Activated CD8-positive, alpha-beta memory T cell treated with anti-CD3 and anti-CD28 coated beads for 48 hours (primary cell): ENCODE measurements at places on chromosomes 5 and 9.

- no peak for DNase-seq
These were observed 73.0 kb upstream of the AGXT2 start for GRCh38 chr5:35120715-35121114.

DNA sequence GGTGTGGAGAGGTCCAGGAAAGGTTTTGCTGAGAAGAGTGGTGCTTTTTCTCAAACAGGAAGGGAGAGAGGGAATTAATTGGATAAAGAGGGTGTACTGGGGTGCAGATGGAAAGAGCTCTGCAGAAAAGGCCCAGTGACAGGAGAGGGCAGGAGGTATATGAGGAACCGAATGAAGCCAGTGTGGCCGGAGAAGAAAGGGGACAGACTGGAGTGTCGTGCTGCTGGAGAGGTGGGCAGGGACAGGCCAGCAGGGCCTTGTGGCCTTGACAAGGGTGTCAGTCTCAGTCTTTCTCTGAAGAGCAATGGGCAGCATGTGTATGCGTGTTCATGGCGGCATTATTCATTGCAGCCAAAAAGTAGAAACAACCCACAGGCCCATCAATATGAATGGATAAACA, 48.1 kb downstream of the ARHGEF37 start:
- no peak for DNase-seq

DNA sequence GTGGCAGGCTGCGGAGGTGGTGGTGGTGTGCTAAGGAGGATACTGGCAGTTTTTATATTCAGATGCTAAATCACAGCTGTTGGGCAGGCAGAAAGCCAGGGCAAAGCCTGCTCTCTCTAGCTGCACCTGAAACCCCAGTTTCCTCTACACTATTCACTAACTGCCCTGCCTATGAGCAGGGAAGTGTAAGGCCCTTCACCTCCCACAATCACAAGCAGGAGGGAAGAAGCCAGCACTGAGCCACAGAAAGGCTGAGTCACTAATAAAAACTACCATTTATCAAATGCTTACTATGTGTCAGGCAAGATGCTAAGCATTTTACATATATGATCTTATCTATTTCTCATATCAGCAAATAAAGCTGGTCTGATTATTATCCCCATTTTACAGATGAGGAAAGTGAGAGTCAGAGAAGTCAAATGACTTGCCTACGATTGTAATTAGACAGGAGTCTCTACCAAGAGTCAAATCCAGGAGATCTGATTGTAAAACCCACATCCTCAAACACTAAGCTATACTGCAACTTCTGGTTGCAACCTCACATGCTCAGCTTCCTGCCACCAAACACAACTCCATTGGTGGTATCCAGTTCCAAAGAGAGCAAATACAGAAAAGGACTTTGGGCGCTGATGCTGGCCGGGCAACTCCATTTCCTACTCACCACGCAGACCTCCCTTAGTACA, 17.7 kb upstream of the IL6ST start:
- no peak for DNase-seq

- DNase-seq, result no peak
These were observed 10.8 kb downstream of the GFRA3 start for GRCh38 chr5:138263581-138263980.

- no peak for DNase-seq
These were observed 91.1 kb downstream of the SNCAIP start for GRCh38 chr5:122402955-122403685.

DNA sequence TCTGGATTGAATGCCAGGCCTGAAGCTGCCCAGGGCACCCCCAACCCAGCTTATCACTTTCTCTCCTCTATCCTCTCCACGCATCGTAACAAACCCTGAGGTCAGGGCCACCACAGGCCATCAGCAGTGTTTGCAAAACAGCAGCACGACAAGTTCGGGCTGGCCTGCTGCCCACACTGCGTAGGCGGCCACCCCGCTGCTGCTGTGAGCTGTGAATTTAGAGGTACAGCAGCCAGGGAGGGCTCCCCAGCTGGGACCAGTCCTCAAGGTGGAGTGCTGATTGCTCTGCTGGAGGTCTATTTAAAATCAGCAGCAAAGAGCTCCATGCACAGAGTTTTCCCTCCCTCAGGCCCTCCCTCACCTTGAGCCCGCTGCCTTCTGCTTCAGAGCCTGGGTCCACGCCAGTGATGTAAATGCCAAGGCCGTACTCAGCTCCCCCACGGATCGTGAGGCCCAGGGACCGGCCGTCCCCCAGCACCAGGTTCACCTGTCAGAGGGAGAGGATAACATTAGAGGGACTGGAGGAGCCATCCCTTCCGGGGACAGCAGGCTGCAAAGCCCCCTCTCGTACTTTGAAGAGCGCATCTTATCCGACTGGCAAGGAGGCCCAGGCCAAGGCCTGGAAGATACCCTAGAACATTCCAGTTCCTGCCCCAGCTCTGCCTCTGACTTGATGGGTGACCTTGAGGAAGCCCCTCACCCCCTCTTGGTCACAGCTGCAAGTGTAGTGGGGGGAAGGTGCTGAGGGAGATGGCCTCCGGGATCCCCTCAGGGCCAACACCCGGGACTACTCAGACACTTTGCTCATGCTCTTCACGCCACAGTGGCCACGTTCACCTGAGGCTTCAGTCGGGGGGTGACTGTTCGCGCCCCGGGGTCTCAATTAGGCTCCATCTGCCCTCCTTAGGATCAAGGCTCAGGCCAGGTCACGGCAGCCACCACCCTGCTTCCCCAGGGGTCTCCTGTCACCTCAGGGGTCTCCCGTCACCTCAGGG, 39.1 kb downstream of the WHRN start:
- DNase-seq, result no peak

- DNase-seq, result no peak
These were observed 1527.5 kb upstream of the C9orf72 start for GRCh38 chr9:29100762-29101161.

- no peak for DNase-seq
These were observed 112.8 kb upstream of the CDH12 start for GRCh38 chr5:22965960-22966359.

DNA sequence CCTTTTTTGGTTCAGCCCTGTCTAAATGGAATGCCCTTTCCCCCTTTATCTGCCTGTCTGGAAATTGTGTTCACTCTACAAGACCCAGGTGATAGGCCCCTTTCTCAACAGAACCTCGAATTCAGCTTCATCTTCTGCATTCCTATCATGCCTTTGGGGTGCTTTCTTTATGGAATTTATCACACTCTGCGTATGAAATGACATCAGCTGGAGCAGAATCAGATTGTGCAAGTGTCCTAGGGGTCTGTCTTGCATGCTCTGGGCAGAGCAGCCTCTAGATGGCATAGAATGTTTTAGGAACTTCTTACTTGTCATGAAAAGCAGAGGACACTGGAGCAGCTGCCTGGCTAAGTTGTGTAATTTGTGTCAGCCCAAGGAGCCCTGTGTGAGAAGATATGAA, 84.9 kb downstream of the ISL1 start:
- no peak for DNase-seq

DNA sequence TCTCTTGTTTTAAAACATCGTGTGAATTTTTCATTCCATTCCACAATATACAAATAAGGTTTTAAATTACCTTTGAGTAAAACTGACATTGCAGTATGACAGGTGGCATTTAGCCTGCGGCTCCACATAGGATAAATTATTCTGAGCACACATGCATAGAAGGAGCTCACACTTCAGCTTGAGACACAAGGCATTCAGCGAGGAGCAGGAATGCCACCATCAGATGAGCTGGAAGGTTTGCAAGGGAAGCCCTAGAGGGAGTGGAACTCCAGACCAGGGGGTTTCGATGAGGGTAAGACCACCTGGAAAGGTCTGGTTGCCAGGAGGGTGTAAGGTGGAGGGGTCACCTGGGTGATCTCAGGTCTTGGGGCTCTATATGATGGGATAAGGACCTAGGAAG, 259.0 kb upstream of the ADRA1B start:
- no peak for DNase-seq

DNA sequence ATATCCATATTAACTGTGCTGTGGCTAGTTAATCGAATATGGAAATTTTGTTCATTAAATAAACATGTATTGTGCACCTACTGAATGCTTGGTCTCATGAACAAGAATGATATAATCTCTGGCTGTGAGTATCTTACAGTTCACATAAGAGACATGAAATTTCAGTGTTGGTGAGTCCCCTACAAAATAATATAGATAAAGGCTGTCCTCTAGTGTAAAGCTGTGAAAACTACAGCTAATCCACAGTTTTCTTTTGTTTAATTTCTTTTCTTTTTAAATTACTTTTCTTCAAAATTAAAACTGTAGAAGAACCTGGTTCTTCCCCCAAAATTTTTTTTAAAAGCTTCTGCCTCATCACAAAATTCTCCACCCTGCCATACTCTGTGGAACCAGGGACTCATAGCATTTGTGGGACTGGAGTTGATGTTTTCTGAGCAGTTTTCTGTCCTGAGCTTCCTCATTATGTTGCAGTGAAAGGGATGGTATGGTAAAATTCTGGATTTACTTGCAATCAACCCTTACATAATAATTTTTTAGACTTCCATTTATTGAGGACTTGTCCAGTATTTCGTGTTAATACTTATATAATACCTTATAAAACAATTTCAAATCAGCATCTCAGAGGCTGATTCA, 135.0 kb downstream of the STK32A start:
- no peak for DNase-seq

- DNase-seq, result no peak
These were observed 56.2 kb upstream of the TNPO1 start for GRCh38 chr5:72760259-72760658.

GRCh38 chr5:66322786-66323528, 178.9 kb downstream of the SREK1 start:
- DNase-seq, result no peak

DNA sequence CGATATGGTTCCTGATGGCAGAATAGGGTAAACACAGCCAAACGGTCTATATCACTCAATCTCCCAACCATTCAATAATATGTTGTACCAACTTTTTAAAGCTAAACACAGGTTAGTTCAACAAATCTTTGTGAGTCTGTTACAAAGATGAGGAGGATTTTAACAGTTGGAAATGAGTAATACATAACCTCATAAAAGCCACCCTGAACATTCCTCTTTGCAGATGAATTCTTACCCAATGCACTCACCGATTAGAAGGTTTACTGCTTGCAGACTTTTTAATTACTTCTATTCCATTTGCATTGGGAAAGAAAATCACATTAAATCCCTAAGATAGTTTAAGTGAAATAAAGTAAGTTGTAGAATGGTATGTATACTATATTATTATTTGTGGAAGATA, 23.3 kb upstream of the TRMT10B start:
- DNase-seq, result no peak

- no peak for DNase-seq
These were observed 234.4 kb upstream of the DAPK1 start for GRCh38 chr9:87263291-87263690.

GRCh38 chr9:36950389-36950788, 83.7 kb downstream of the PAX5 start:
- no peak for DNase-seq

DNA sequence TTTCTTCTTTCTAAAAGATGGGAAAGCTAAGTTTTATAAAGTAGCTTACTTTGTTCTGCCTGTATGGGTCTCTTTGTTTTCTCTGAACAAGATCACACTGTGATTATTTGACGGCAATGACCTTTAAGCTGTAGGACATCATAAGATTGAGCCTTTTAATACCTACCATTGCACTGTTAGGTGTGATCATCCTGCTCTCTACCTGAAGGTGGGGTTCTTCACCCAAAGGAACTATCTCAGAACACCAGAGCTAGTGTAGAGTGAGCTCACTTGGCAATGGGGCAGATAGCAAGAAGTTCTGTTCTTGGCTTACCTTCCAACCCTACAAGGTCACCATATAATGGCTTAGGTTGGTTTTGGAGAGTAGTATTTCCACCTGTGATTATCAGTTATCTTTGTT, 200.2 kb downstream of the SPATA31D1 start:
- no peak for DNase-seq

DNA sequence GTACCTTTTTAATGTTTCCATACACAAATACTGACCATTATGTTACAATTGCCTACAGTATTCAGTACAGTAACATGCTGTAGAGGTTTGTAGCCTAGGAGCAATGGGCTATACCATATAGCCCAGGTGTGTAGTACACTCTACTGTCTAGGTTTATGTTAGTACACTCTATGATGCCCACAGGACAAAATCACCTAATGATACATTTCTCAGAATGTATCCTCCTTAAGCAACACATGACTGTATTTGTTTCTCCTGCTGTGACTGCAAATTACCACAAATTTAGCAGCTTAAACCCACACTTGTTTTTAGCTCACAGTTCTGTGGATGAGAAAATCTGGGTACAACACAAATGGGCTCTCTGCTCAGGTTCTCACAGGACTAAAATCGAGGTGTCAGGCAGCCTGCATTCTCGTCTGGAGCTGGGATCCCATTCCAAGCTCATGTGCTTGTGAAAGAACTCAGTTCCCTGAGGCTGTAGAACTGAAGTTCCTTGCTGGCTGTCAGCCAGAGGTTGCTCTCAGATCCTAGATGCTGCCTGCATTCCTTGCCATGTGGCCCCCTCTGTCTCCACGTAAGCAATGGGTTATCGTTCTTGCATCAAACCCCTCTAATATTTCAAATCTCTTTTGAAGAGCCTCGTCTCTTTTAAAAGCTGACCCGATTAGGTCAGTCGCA, 38.6 kb upstream of the PIK3R1 start:
- no peak for DNase-seq

DNA sequence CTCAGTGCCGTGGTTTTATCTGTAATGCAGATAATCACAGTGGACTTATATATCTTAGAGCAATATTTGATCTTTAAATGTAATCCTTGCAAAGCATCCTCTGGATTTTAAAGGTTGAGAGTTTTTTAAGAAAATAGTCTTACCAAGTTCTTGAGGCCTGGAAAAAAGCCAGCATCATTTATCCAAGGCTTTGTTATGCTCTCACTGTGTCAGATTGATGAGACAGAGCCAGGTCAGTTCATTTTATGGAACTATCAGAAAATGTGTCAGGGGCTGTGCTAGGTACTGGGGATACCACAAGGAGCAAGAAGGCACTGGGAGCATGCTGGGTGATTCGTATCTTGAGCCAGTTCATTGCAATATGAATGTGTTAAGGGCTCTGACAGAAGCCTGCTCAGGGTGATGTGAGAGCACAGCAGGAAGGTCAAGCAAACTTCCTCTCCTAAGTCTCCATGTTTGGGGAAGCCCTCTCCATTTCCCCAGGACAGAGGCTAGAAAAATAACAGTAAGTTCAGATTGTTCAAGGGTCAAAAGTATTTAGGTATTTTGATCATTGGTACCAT, 19.7 kb downstream of the C7 start:
- no peak for DNase-seq

- peak; percentile 17 for DNase-seq
These were observed 99.6 kb upstream of the RAPGEF1 start for GRCh38 chr9:131839281-131840084.

- no peak for DNase-seq
These were observed 79.1 kb downstream of the MRPL36 start for GRCh38 chr5:1720396-1721110.

GRCh38 chr9:135500071-135500524, 384 bp upstream of the MRPS2 start:
- DNase-seq, result no peak

- no peak for DNase-seq
These were observed 15.4 kb upstream of the KLF9 start for GRCh38 chr9:70429899-70430298.

GRCh38 chr5:130151239-130151638, 247.0 kb downstream of the CHSY3 start:
- no peak for DNase-seq

- no peak for DNase-seq
These were observed 363.2 kb upstream of the RORB start for GRCh38 chr9:74133921-74134320.
